ENCODE measurements at places on chromosomes 5 and 9.

GRCh38 chr5:16617274-16617968 lies 624 bp upstream of the RETREG1 start:
- peak; percentile 45 for DNase-seq

- no peak for DNase-seq
Observed at GRCh38 chr5:149083846-149084245, 21.0 kb upstream of the SH3TC2 start.

DNA sequence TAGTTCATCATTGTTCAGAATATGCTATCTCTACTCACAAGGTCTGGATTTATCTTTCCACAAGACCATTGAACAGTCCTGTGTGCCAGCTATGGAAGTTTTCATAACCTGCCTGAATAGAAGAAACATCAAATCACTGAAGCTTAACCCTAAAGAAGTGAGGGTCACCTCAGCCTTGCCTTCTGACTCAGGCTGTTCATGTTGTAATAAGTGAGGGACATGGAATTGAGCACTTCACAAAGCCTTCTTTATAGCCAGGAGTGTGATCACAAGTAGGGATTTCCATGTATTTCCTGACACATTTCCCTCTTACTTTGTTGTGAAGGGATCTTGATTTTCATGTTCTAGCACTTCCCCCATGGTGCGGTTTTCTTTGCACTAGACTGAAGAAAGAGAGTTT lies 577.5 kb upstream of the WWC1 start:
- DNase-seq, result no peak

GRCh38 chr5:68770551-68770950 lies 323.3 kb upstream of the SLC30A5 start:
- no peak for DNase-seq

DNA sequence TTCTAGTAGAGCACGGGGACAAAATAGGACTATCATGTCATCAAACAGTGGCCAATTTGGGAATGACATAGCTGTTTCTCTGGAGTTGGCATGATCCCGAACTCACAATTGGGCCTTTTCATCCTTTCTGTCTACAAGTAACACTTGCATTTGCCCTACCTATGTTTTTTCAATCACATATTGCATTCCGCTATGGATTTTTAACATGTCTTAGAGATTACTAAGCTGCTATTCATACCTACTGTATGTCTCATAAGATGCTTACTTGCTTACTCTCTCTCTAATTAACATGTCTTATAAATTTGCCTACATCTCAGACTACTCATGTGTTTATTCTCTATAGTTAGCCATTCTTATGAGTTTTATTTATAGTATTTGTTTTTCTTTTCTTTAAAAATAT lies 341.2 kb upstream of the CTNND2 start:
- DNase-seq, result no peak

GRCh38 chr5:162334944-162335343 lies 267.4 kb downstream of the GABRG2 start:
- DNase-seq, result no peak

GRCh38 chr9:74533253-74533652 lies 36.1 kb downstream of the RORB start:
- no peak for DNase-seq

GRCh38 chr9:70407081-70407503 lies 7.4 kb downstream of the KLF9 start:
- no peak for DNase-seq

DNA sequence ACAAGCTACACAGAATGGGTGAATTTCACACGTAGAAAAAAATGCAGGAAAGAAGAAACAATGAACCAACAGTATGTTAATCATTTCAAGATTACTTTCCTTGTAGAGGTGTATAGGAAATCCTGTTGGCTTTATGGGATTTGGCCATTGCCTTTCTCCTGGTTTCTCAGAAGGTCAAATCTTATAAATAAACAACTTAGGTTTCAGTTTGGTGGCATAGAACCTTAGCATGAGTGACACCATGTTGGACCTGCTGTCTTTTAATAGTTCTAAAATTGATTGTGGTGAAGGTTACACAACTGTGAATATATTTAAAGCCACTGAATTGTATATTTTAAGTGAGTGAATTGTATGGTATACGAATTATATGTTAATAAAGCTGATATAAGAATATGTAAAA lies 16.7 kb upstream of the NDFIP1 start:
- no peak for DNase-seq

DNA sequence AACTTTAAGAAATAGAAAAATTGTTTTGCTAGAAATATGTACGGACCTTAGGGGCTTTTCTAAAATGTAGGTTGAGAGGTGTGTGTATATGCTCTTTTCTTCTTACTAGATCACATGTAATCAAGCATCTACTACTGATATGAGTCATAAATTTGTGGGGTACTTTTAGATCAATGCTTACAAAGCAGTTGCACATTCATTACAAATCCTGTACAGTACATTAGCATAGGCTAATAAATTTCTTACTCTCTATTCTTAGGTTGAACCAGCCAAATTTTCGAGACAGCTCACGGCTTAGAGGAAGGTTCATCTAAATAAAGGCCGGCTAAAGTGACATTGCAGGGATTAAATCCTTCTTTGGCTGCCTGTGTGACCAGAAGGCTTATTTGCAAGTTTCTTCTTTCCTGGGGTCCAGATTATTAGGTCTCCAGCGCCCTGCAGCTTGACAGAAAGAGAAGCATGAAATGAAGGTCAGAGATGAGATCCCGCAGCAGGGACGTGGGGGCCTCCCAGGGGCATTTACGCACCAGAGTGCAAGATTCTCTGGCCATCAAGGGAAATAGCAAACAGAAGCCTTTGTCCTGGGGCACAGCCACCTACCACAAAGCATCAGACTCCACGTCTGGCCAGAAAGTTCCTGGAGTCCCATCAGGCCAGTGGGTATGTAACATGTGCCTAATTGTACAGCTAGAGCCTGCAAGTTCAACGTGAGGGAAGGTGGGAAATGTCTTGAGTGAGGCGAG lies 53.0 kb downstream of the NIM1K start:
- DNase-seq, result no peak

DNA sequence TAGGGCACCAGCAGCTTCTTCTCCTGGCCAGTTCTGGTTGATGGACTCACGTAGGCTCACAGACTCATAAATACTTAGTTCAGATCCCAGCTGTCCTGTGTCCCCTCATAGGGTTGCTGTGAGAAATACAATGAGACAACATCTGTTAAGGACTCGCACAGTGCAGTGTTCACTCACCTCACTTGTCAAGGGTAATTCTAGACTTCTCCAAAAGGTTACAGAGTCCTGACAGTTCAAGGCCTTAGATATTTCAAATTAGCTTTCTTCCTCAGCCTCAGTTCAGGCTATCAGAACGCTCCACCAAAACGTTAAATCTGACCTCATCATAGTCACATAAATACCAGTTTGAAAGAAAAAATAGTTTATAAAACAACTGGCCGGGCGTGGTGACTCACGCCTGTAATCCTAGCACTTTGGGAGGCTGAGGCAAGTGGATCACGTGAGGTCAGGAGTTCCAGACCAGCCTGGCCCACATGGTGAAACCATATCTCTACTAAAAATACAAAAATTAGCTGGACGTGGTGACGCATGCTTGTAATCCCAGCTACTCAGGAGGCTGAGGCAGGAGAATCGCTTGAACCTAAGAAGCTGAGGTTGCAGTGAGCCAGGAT lies 106.3 kb downstream of the UGCG start:
- DNase-seq, result no peak

- DNase-seq, result no peak
Observed at GRCh38 chr5:61330341-61330844, 1.7 kb upstream of the ZSWIM6 start.

DNA sequence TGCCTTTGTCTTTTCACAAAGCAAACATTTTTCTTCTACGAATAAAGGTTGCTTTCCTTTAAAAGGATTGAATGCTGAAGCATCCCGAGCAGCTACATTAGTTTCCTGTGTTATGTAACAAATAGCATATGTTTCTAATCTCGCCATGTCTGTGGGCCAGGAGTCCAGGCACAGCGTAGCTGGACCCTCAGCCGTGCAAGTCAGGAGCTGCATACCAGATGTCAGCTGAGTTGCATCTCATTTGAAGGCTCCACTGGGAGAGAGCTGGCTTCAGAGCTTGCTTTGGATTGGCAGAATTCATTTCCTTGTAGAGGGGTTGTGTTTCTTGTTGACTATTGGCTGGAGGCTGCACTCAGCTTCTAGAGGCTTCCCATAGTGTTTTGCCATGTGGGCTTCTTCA lies 16.0 kb upstream of the GOLPH3 start:
- no peak for DNase-seq

GRCh38 chr5:102867992-102868662 lies 113.0 kb downstream of the PAM start:
- no peak for DNase-seq

DNA sequence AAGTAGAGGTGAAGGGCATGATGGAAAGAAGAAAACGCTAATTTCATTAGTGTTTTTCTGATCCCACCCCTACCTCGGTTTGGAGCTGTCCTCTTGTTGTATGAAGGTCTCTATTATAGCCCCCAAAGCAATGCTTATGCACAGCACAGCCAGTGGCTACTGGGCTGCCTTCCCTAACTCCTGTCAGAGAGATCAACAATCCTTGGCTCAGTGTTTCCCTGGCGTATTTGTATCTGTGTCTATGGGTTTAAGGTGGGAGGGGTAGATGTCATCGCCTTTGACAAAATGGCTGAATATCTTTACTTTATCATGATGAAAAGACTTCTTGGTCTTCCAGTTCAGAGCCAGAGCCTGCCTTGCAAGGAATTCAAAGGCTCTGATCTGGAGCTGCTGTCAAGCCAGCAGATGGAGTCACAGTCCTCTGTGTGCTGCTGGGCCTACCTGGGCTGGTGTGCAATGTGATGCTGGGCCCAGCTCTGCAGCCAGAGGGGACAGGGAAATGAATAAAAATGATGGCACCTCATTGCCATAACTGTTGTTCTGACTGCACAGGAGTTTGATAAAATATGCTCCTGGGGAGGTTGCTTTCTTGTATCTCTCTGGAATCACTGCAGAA lies 20.1 kb upstream of the HSPA9 start:
- DNase-seq, result no peak

- DNase-seq, result no peak
Observed at GRCh38 chr5:31029925-31030324, 163.6 kb upstream of the CDH6 start.

DNA sequence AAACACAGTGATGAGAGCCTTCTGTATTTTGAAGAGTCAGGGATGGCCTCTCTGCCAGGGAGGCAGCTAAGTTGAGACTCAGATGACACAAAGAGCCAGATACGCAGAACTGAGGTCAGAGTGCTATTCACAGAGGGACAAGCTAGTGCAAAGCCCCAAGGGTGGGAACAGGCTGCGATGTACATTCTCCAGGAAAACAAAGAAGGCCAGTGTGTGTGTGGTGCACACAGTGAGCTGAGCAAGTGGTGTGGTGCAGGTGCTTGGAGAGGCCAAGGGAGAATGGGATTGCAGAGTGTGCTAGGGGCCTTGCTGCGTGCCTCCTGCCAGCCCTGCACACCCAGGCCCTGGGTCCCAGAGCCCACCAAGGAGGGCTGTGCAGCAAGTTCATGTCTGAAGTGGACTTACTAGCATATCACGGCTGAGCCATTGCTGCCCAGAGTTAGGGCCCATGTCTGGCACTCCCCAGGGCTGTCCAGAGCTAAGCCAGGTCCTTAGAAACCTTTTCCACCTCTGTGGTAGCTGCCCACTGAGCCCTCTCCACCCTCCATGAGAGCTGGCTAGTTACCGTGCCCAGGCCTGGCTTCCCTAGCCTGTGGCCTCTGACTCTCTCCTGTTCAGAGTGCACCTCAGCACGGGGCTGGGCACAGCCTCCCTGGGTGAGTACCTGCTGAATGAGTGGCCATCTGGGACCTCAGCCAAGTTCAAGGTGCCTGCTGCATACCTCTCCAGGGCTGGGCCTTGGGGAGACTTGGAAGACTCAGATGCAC lies 9.3 kb downstream of the SLC25A48 start:
- no peak for DNase-seq

DNA sequence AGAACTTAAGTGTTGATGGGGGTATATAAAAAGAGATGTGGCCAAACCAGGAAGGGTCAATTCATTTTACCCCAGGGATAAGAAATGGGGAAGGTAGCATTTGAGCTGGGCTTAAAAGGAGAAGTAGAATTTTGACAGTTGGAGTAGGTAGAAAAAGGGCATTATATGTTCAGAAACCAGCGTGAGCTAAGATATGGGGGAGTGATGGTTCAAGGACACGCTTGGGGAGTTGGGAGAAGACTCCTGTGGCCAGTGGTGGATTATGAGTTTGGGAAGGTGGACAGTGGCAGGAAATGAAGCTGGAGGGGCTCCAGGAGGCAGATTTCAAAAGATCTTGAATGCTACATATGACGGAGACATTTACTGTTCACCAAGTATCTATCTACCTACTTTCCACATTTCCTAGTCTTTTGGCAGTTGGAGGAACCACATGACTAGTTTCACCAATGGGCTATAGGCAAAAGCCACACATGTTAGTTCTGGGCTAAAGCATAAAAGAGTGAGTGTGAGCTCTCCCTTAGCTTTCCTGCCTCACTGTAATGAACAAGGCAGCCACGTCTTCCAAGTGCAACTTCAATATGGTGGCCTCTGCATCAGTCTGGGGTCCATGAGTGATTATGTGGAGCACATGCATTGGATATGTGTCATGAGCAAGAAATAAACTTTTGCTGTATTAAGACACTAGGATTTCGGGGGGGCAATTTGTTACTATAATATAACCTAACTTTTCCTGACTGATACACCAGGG lies 15.7 kb upstream of the GSN start:
- no peak for DNase-seq

Measured in activated naive CD4-positive, alpha-beta T cell treated with Interleukin-2 at 50 U/mL for 16 hours (primary cell).